Type B pancreatic cell (in vitro differentiated cells): ENCODE measurements at places on chromosomes 3 and 15.
A peak's percentile ranks its signal among the peaks of the same experiment; 100 is the strongest.

GRCh38 chr15:45555934-45556608 is 31.1 kb upstream of the BLOC1S6 start:
- H3K27me3 ChIP-seq, result peaks cover 27% of the 10 kb centered on the region
- DNase-seq, result no peak
- no peak overlapping the region for H3K27ac ChIP-seq

- H3K27ac ChIP-seq, result no peak overlapping the region
- H3K4me1 ChIP-seq, result no peaks in the 10 kb centered on the region
- no peak overlapping the region for H3K4me3 ChIP-seq
- H3K27me3 ChIP-seq, result no peaks in the 10 kb centered on the region
These were observed 585.6 kb downstream of the TBL1XR1 start for GRCh38 chr3:176611703-176612102.

DNA sequence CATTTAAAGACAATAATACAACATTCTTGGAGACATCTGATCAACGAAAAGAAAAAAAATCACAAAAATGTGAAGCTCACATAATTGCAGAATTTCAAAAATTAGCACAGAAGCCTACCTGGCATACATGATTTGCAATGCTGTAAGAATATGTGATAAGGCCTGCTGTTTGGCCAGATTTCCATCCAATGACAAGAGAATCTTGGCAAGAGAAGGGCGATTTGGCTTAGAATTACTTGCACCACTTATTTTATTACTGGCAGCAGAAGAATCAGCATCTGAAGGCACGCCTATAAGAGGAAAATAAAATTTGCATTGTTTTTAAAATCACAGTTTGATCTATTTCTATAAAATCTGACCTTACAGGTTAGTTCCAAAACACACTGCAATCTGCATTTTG is 70.3 kb upstream of the OCA2 start:
- no peak for DNase-seq
- H3K27ac ChIP-seq, result no peak overlapping the region
- no peaks in the 10 kb centered on the region for H3K27me3 ChIP-seq
- H3K4me1 ChIP-seq, result no peaks in the 10 kb centered on the region
- no peak overlapping the region for H3K4me3 ChIP-seq
- peaks cover 32% of the 10 kb centered on the region for H3K36me3 ChIP-seq

DNA sequence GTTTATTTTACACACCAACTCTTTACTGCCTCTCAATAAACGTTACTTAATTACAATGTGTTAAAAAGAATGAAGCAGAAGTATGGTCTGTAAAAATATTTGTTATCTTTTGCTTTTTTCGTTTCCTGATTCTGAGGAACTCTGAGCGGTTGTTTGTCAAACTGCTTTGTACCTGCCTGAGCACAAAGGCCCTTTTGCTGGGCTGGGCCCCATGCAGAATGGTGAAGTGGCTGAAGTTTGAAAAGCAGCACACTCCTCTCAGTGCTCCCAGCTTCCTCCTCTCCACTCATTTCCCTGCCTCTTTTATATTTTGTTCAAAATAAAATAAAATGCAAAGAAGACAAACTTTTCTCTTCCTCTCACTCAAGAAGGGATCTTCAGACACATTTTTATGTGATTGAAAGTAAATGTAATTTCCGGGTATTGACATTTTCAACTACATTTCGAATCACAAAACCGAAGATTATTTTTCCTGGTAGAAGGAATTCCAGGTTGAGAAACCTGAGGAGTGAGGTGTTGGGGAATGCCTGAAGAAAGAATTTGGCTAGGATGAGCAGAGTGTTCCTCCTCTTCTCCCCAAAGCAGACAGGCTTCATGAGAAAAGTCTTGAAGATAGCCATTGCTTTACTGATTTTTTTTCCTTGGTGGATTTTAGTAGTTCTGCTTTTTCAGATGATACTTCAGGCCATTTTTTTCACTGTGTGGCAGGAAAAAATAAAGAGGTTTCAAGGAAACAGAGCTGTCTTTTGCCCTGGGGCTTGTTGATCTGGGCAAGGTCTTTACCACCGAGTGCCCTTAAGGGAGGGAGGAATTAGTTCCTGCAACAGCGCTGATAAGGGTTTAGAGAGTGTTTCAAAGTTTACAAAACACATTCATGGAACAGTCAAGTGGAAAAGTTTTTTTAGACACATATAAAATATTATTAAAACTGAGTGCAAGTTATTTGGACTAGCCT is 229.8 kb downstream of the NFKBIZ start:
- H3K27ac ChIP-seq, result peak overlapping the region; percentile 63
- peaks cover 17% of the 10 kb centered on the region for H3K4me1 ChIP-seq
- H3K27me3 ChIP-seq, result no peaks in the 10 kb centered on the region
- H3K4me3 ChIP-seq, result no peak overlapping the region
- no peak for DNase-seq

- H3K4me1 ChIP-seq, result peaks cover 26% of the 10 kb centered on the region
- no peaks in the 10 kb centered on the region for H3K27me3 ChIP-seq
- H3K4me3 ChIP-seq, result no peak overlapping the region
- no peak overlapping the region for H3K27ac ChIP-seq
- H3K36me3 ChIP-seq, result peaks cover 5% of the 10 kb centered on the region
These were observed 12.7 kb downstream of the SPSB4 start for GRCh38 chr3:141063831-141064230.

- no peak within 1 kb of the TSS for H3K27ac ChIP-seq
- H3K27me3 ChIP-seq, result peaks cover 18% of the 10 kb centered on the region
- H3K4me1 ChIP-seq, result peaks cover 5% of the 10 kb centered on the region
- H3K36me3 ChIP-seq, result peaks cover 4% of the 10 kb centered on the region
These were observed at the start of gene PARP15 for GRCh38 chr3:122577409-122578031. TSS of gene PARP15 (plus strand) at chr3:122577650. CDS start at chr3:122577668, 18 bp downstream.

GRCh38 chr15:57440799-57441198 is 64.5 kb downstream of the CGNL1 start:
- H3K27ac ChIP-seq, result peak overlapping the region; percentile 50
- no peak for DNase-seq
- H3K27me3 ChIP-seq, result no peaks in the 10 kb centered on the region
- H3K36me3 ChIP-seq, result peaks cover 15% of the 10 kb centered on the region
- H3K4me1 ChIP-seq, result peaks cover 16% of the 10 kb centered on the region

DNA sequence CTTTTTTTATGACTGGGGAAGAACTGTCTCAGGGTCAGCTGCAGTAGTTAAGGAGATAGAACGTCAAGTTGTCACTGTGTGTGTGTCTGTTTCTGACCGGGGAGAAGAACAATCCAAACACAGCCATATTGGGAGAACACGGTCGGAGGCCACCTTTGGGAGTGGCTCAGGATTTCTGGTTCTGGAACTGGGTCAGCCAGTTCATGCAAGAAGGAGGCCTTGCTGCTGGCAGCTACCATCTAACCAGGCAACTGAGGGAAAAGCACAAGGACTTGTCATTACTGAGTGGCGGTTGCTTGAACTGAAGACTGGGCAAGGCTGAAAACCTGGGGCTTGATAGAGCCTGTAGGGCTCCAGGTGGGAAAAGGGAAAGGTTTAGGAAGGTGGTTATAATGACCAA is 24.6 kb downstream of the GLDN start:
- H3K4me1 ChIP-seq, result peaks cover 6% of the 10 kb centered on the region
- no peaks in the 10 kb centered on the region for H3K36me3 ChIP-seq
- DNase-seq, result no peak
- no peak overlapping the region for H3K27ac ChIP-seq
- H3K4me3 ChIP-seq, result no peak overlapping the region
- no peaks in the 10 kb centered on the region for H3K27me3 ChIP-seq

DNA sequence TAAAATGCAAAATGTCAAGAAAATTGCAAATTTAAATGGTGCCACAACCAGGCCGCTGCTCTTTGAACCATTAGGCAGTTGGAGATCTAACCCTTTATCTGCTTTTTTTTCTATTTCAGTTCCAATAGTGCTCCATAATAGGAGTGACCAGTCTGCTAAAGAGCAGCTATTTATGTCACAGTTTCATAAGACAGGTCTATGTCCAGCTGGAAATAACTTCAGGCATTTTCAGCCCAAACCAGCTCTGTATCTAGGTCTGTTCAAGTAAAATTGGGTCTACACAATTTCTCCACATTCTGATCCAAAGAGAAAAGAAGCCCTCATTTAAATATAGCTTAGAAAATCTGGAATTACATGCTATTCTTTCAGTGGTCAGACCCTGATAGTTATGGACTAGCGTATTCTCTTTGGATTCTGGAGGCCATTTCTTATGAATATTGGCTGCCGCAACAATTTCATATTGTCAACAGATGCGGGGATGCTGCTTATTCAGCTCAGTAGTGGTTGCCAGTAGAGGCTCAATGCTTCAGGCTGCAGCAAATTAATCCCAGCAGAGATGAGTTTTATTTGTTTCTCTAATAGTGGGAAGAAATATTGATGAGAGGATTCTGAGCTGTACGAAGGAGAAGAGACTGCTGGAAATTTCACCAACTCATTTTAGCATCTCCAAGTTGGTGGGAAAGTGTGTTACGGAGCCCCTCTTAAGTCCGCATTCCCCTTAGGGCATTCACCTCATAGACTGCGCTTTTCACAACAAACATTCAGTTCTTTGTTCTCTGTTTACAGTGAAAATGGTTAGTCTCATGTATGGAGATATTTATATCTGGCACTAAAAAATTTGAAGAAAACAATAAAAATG is 887.0 kb downstream of the ROBO1 start:
- peaks cover 40% of the 10 kb centered on the region for H3K4me1 ChIP-seq
- peaks cover 12% of the 10 kb centered on the region for H3K36me3 ChIP-seq
- H3K27ac ChIP-seq, result peak overlapping the region; percentile 50
- H3K27me3 ChIP-seq, result no peaks in the 10 kb centered on the region
- DNase-seq, result no peak

- no peak for DNase-seq
- H3K4me1 ChIP-seq, result no peaks in the 10 kb centered on the region
- H3K4me3 ChIP-seq, result no peak overlapping the region
- H3K36me3 ChIP-seq, result no peaks in the 10 kb centered on the region
These were observed 330.6 kb upstream of the EPHA6 start for GRCh38 chr3:96483781-96484180.

DNA sequence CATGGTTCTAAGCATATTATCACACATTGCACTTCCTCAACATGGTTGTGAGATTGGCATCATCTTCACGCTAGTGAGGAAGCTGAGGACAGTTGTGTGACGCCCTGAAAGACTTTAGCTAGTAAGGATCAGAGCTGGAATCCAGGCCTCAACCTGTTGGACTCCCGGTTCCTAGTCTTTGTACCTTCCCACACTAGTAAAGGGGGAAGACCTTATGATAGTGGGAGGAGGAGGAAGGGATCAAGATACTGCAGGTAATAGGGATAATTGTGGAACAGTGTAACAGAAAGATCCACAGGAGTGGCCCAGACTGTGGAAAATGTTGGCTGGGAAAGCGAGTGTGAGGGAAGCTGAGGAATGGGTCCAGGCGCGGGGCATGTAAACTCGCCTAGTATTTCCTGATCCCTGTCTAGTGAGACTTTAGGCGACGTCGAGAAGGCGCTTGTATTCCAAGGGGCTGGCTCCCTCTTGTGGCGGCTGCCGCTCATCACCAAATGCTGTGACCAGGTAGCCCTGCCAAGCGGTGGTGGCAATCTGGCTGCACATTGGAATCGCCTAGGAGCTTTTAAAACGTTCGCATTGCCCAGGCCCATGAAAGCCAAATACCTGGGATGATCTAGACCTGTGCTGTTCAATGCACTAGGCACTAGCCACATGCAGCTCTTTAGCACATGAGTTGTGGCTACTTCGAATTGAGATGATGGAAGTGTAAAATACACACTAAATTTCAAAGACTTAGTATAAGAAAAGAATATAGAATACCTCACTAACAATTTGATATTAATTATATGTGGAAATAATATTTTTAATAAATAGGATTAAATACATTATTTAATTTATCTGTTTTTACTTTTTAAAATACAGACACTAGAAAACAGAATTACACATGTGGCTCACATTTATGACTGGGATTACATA is 38.8 kb upstream of the CLDN18 start:
- peaks cover 14% of the 10 kb centered on the region for H3K27me3 ChIP-seq
- no peaks in the 10 kb centered on the region for H3K36me3 ChIP-seq
- no peak overlapping the region for H3K27ac ChIP-seq
- peak; percentile 81 for DNase-seq

DNA sequence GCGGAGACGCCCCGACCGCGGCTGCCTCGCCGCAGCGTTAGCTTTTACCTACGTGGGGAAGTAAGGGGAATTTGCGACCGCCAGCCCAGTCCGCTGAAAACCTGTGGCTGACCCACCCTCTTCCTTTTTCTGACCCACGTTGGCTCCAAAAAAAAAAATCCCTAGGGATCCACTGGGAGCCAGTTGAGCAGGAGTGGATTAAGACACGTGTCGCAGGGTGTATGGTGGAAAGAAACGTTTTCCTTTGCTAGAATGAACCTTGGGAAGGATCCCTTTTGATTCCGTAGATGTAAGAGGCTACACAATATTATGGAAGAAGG is 575 bp upstream of the PCYT1A start:
- no peak for DNase-seq
- peak overlapping the region; percentile 99 for H3K27ac ChIP-seq
- H3K4me1 ChIP-seq, result peaks cover 36% of the 10 kb centered on the region
- peaks cover 11% of the 10 kb centered on the region for H3K36me3 ChIP-seq
- H3K4me3 ChIP-seq, result peak overlapping the region; percentile 100

DNA sequence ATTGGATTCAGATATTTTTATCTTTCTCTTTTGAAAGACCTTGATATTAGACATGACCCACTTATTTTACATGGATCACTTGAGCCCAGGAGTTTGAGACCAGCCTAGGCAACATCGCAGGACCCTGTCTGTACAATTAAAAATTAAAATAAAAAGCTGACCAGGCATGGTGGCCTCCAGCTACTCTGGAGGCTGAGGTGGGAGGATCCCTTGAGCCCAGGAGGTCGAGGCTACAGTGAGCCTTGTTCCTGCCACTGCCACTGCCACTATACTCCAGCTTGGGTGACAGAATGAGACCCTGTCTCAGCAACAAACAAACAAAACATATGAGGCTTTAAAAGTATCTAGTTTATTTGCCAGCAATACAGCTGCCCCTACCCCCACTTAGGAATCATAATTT is 1.6 kb downstream of the RNF7 start:
- H3K27me3 ChIP-seq, result no peaks in the 10 kb centered on the region
- peak overlapping the region; percentile 99 for H3K4me3 ChIP-seq
- no peak for DNase-seq
- H3K4me1 ChIP-seq, result peaks cover 14% of the 10 kb centered on the region
